ENCODE measurements at places on chromosomes 16 and 17. TPM values are rescaled to one million over a fixed set of nuclear protein-coding genes. Genes with fewer than 3 reads are reported as not detected.

Gene STX8
- total RNA-seq = 38.8 TPM

DNA sequence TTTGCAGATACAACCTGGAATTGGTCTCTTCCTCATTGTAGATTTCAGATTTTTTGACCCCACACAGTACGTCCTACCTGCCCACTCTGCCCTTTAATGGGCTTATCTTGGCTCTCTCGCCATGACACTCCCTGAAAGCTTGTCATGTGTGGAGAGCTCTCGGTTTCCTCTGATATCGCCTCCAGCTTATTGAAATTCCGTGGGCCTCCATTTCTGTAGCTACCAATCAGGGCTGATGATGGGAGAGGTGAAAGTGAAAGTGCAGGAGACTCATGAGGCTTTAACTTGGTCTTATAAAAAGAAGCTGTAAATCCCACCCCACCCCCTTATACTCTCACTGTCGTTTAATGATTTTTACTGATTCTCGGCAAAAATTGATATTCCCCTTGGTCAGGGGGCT lies 17.7 kb downstream of the HOXB1 start:
- DNase-seq = no peak

Gene KRT39
- not detected for total RNA-seq

- DNase-seq = no peak
These were observed 875 bp downstream of the PRKCB start for GRCh38 chr16:23836404-23837311.

Gene SNAI3
- total RNA-seq = 1.6 TPM

Gene AIPL1
- not detected for total RNA-seq

Gene NCOR1
- total RNA-seq = 84.3 TPM

DNA sequence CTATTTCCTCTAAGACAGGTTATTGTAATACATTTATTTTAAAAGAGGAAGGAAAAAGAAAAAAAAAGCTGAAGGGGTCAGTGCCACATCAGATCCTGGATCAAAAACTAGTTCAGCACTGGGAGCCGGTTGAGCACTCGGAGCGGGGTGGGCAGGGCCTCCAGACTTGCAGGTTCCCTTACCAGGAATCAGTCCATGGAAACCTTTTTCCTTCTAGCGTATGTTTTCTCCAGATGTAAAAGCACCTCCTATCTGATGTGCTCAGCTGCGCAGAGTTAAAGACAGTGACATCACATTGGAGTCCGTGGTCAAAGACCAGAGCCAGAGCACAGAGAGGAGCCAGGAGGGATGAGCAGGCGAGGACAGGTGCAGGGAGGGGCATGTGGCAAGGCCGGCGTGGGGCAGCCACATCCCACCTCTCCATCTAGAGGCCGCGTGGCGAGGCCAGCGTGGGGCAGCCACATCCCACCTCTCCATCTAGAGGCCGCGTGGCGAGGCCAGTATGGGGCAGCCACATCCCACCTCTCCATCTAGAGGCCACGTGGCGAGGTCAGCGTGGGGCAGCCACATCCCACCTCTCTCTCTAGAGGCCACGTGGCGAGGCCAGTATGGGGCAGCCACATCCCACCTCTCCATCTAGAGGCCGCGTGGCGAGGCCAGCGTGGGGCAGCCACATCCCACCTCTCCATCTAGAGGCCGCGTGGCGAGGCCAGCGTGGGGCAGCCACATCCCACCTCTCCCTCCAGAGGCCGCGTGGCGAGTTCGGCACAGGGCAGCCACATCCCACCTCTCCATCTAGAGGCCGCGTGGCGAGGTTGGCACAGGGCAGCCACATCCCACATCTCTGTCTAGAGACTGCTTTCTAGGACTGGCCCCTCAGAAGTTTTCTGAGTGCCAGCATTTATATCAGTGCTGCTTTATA lies 166.8 kb upstream of the CHMP6 start:
- DNase-seq = no peak
